ENCODE measurements at places on chromosomes 5 and 9.

- DNase-seq = no peak
Observed at GRCh38 chr5:155485386-155485785, 471.8 kb downstream of the KIF4B start.

DNA sequence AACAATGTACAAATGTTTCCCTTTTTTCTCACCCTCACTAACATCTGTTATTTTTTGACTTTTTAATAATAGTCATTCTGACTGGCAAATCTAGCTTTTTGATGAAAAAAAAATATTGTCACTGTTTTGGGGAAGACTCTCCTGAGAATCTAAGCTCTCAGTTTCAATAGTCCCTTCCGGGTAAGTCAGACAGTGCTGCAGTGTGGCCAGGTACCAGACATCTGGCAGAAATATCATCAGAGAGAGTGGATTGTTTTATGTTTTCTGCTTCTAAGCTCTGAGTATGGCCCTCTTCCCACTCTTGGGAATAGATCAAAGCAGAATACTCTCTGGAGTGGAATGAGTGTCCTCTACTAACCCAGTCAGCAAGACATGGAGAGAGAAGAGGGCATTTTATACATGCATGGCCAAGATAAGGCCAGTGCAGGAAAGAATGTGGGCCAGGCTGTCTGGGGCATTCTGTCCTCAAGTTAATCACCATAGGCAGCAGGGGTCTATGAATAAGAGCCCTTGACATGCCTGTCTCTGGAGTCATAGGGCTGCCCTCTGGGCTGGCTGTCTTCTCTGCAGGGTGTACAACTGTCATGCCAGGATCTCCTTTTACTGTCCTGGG is 38.5 kb upstream of the OR2S2 start:
- DNase-seq = no peak

DNA sequence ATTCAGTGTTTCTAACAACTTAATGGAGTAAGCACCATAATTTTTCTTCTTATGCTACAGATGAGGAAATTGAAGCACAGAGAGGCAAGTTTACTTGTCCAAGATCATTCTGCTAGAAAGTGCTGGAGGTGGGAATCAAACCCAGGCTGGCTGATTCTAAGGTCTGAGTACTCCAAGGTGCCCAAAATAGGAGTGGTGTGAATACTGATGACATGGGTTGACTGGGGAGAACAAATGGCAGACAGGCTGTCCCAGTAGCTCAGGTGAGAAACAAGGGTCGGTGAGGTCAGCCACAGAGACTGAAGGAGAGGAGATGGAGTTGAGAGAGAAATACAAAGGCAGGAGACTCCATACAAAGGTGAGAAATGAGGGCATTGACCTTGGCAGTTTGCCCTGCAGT is 144.5 kb upstream of the EGFLAM start:
- no peak for DNase-seq

DNA sequence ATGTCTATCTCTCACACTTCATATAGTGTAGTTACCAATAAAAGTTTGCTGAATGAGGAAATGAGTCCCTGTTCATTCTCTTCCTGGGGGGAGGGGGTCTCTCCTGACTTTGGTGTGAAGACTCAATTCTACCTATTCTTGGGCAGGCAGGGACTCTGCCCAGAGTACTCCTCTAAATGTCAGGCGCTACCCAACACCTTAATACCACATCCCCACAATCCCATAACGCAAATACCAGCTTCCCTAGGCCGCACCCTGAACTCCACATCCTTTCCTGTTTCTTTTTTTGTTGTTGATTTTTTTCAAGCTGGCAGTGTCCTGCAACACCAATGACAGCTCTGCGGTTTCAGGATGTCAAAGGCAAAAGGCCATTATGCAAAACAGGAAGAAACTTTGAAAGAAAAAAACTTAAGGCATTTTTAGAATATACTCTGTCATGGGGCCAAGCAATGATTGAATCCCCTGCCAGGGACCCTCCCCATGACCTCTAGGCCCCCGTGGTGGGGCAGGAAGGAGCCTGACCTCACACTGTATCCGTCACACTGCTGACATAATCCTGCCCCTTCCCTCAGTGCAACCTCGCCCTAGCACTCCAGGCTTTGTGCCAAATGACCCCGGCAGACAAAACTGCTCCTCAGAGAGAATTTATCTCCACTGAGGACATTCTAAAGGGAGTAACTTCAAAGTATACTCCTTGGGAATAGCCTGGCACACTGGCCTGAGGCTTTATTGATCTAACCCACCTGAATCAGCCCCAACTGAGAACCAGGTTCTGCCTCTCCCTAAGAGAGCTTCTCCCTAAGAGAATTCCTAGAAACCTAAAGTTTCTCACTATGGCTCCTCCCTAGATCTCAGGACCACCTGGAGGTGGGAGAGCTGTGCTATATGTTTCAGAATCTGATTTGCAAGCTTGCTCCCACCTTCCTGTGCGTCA is 8.0 kb downstream of the B4GALT1 start:
- DNase-seq = no peak

DNA sequence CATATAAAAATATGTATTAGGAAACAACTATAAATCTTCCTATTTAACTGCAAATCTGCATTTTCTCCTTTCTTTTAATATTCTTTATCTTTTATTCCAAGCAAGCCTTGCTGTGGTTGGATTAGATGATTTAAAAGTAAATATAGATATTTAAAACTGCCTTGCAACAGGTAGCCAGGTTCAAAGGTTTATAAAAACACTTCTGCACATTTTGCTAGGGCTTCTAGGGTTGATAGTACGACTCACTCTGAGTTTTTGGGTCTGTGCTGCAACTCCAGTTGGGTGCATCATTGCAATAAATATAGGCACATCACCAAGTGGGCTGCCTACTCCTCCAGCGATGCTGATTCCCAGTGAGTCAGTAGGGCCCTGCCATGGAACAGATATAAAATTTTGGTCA is 167.7 kb downstream of the MPDZ start:
- DNase-seq = no peak

DNA sequence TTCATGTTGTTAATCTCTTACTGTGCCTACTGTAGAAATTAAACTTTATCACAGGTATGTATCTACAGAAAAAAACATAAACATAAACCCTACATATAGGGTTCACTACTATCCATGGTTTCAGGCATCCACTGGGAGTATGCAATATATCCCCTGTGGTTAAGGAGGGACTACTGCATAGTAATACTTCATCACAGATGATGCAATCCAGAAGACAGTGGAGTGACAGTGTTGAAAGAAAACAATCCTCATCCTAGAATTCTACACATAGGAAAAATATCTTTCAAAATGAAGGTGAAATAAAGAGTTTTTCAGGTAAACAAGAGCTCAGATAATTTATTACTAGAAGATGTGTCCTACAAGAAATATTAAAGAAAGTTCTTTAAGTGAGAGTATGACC is 105.9 kb downstream of the HOMER1 start:
- no peak for DNase-seq

DNA sequence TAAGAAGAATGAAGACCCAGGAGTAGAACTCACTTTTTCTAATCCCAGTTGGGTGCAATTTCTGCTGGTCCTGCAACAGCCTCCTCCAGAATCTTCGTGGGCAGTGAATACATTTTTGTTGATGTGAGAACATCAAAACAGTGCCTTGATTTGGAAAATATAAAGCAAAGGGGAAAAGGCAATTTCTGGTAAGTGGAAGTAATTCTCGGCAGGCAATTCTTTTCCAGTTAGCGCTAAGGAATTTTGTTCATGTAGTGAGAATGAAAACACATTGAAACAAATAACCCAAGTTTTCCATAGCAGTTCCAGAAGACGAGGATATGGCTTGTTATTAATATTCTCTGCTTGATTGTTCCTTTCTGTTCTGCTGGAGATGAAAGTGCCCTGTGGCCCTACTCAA is 178.7 kb downstream of the SPATA31D1 start:
- DNase-seq = no peak

DNA sequence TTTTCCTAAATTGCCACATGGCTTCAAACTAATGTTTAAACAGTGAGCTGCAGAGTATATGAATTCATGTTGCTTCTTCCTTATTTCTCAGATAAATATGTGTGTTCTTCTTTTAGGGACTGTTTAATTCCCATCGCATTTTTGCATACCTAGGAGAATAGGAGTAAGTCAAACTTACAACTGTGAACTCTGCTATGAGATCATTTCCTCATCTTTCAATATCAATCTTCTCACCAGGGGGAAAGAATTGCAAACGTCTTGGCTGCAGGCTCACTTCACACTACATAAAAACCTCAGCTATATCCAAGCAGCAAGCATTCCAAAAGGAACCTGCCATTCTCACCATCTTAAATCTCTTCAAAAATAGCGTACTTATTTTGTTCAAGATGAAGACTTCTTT is 271.0 kb downstream of the DNAH5 start:
- no peak for DNase-seq

GRCh38 chr5:88115211-88115610 is 153.4 kb downstream of the TMEM161B start:
- no peak for DNase-seq

DNA sequence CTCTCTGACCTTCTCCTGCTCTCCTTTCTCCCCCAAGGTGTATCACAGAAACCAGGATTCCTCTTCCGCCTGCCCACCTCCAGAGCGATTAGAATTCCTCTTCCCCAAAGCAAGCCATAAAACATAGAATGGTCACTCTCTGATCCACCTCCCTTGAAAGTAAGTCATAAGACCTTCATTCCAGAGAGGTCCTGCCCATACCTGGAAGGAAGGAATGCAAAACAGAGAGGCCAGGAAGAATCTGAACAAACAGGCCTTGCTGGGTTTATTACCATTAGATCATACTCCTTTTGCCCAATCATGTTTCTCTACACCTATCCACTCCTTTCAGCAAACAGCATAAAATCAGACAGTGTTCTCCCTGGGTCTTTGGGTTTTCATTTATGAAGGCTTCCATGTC is 21.0 kb downstream of the CDKL3 start:
- no peak for DNase-seq

GRCh38 chr5:8944005-8944404 is 601.9 kb downstream of the SEMA5A start:
- DNase-seq = no peak

DNA sequence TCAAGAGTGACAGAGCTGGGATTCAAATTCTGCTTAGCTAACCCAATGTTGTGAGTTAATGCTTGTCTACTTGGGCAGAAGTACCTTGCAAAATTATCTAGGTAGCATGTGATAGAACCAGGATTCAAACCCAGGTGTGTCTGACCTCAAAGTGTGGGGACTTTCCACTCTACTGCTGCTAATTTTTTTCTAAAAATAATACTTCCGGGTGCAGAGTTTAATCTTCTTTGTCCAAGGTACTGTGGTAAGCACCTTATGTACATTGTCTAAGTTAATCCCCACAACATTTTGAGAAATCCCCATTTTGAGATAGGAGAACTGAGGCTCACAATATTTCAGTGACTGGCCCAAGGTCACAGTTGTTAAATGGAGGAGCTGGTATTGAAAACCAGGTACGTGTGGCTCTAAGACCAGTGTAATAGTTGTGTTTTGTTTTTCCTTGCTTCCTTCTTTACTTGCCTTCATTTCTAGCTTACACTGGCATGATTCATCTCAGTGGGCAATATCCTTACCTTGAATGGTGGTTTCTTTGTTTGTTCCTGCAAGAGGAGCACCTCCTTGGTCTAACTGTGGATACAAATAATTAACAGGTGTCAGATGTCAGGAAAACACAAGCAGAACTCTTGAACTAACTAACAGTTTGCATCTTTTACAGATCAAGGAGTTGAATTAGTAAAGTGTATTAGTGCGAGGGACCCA is 7.5 kb downstream of the ALDOB start:
- DNase-seq = no peak

DNA sequence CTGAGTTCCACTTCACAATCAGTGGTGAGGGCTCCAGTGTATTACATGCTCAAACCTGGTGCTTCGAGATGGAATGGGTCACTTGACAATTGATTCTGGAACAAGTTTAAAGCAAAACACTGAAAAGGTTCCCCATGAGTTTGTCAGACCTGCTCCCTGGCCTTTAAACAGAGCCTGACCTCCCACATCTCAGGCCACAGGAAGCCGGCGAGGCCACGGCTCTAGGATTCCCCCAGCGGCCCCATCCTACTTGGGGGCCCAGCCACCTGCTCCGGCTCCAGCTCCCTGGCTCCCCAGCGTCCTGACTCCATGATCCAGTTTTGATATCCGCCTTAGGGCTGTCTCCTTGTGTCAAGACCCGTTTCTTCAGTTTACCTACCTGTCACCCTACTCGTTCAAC is 62.0 kb downstream of the TTLL11 start:
- no peak for DNase-seq

DNA sequence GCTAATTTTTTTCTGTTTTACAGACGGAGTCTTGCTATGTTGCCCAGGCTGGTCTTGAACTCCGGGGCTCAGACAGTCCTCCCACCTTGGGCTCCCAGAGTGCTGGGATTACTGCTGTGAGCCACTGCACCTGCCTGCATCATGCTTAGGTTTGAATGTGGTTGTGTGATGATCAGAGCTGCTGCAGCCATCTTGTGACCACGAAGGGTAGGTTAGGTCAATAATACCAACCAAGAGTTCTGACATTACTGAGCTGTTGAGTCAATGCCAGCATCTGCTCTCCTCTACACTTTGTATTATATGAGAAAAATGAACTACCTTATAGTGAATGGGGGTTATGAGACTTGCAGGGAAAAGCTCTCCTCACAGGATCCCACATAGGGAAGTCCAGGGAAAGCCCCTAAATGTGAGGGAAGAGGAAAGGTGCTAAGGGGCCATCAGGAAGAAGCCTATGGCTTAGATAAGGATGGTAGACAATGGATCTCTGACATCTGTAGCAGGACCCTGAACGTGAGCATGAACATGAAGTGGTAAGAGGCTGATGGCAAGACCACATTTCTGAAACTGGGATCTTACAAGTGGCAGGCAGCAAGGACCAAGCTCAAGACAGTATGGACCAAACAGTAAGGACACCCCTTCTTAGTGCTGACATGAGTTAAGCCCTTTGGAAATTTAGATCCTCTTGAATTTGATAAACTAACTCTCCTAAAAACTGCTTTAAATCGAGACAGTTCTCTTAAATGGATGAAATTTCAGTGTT is 75.7 kb upstream of the ZNF169 start:
- no peak for DNase-seq

DNA sequence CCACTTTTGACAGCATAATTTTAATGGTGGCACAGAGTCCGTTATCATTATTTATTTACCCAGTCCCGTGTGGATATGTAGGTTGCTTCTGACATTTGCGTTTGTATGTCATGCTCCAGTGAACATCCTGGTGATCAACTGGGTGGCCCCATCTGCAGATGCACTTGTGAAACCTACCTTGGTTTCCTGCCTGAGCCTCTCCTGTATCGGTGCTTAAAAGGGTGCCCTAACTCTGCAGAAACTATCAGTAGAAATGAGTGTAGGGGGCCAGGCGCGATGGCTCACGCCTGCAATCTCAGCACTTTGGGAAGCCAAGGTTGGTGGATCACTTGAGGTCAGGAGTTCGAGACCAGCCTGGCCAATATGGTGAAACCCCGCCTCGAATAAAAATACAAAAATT is 92.1 kb upstream of the IER5L start:
- DNase-seq = no peak
